GM12891 (cell line): ENCODE measurements at places on chromosomes 7 and 10.

- no peak for DNase-seq
These were observed 48.0 kb upstream of the AQP1 start for GRCh38 chr7:30863706-30864035.

GRCh38 chr10:89479771-89480446 is 55.5 kb downstream of the SLC16A12 start:
- DNase-seq = no peak

DNA sequence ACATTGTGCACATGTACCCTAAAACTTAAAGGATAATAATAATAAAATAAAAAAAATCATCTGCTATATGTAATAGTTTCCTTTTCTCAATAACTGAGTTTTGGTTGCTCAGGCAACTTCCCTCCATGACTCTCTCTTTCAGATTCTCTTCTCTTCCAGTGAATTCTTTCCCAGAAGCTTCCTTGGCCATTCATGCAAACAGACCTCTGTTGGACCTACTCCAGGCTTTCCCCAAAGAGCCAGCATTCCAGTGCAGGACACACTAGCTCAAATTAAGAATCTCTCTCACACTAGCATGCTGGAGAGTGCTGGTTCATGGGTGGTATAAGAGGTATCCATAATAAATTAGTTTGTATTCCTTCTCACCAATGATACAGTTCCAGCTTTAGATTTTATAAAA is 31.0 kb upstream of the ZEB1 start:
- DNase-seq = no peak

DNA sequence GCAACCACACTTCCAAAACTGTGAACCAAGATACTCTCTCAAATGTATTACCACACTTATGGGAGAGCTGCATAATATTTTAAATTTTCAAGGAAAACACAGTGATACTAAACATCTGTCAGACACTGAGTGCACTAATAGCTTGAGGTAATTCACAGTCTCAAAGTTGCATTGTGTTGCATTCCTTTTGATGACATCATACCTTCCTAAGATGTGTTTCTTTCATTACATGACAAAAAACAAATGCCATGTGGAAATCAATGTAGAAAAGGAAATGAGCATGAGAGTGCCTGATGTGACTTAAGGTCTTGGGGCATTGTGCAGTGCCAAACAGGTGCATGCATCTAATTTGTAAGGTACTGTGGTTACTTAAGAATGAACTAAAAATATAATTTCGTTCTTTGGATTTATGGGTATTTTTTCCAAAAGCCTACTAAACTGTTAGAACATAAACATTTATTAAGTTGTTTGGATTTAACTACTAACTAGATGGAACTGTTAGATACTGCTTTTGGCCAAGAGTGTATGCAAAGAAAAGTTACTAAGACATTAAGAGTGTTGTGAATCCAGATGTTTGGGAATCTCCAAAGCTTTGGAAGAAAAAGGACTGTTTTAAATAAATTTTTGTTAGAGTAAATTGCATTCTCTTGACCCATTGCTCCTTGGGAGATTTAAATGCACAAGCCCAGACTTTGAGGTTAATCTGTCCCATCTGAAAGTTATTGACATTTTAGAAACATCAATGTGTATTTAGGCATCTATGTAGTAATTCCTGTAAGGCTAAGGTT is 496.2 kb upstream of the SEMA3D start:
- DNase-seq = no peak

DNA sequence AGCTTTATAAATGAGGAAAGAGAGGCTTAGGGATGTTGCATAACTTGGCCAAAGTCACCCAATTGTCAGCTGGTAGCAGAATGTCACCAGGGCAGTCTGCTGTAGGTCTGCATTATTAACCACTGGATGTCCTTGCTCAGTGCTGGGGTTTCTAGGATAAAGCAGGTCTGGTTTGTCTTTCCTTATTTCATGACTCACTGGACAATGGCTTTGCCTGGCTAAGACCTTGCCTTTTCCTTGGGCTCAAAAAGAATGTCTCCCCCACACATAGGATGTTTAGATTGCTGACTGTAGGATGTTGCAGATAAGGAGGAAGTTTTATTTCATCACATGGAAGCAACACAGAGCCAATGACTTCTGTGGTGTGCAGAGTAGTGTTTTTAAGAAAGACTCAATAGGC is 29.4 kb downstream of the WDFY4 start:
- no peak for DNase-seq

- no peak for DNase-seq
These were observed 17.1 kb downstream of the KCNK18 start for GRCh38 chr10:117214401-117214800.
